AG04450 (cell line): ENCODE measurements at places on chromosomes 5 and 9. TPM values are rescaled to one million over a fixed set of nuclear protein-coding genes. Genes with fewer than 3 reads are reported as not detected.
A peak's percentile ranks its signal among the peaks of the same experiment; 100 is the strongest.

DNA sequence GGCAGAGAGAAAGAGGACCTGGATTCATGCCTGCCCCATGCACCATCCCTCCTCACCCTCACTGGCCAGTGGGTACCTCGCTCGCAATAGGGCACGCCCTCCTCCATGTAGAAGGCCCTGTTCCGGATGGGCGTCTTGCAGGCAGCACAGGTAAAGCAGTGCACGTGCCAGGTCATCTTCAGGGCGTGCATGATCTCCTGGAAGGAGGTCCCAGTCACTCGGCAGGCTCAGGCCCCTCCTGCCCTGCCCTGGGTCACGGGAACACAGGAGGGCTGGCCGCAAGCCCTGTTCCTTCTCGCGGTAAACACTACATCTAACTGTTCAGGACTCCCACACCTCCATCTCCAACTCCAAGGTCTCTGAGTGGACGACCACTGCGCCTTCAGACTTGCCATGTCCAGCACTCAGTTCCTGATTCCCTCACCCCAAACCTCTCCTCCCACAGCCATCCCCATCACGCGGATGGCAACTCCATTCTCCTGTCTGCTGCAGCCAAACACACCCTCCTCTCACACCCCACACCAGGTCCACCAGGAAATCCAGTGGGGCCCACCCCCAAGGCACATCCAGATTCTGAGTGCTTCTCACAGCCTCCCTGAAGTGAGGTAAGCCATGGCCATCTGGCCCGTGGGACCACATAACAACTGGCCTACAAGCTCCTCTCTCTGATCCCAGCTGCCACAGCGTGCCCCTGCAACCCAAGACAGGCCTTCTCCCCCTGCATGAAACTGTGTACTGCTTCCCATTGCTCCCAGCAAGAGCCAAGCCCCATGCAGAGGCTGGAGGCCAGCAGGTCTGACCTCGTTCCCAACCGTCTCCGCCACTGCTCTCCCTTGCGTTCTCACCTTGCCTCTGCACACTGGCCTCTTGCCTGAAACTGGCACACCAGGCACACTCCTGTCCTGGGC is 10.8 kb upstream of the DBN1 start:
- DNase-seq = no peak

DNA sequence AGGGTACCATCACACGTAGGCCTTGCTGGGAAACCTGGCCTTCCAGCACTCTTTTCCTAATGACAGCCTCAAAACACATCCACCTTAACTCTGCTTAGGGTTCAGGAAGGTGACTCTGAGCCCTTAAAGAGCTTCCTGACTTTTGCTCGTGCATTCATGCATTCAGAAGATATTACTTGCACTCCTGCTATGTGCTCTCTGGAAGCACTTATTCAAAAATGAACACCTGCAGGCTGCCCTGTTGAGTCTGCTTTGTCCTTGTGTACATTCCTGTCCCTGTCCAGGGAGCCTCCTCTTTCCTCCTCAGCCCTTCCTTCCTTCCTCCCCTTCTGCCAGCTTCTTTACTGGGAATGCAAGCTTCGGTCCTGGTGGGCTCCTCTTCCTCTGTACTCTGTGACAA is 61.5 kb downstream of the SPRY4 start:
- DNase-seq = no peak

DNA sequence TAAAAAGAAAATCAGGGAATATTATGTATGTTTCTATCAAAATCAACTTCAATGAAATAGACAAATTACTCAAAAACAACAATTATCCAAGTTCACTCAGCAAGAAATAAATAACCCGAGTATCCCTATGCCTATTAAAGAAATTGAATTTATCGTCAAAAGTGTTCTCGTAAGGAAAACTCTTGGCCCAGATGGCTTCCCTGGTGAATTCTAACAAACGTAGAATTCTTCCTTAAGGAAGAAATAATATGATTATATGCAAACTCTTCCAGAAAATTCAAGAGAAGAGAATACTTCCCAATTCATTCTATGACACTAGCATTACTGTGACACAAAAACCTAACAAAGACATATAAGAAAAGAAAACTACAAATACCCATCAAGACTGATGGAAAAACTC is 29.7 kb downstream of the FAM78A start:
- DNase-seq = no peak

GRCh38 chr5:156330141-156330870 is 3.3 kb downstream of the SGCD start:
- no peak for DNase-seq

- DNase-seq = no peak
These were observed 25.0 kb downstream of the SH3PXD2B start for GRCh38 chr5:172429201-172429940.

DNA sequence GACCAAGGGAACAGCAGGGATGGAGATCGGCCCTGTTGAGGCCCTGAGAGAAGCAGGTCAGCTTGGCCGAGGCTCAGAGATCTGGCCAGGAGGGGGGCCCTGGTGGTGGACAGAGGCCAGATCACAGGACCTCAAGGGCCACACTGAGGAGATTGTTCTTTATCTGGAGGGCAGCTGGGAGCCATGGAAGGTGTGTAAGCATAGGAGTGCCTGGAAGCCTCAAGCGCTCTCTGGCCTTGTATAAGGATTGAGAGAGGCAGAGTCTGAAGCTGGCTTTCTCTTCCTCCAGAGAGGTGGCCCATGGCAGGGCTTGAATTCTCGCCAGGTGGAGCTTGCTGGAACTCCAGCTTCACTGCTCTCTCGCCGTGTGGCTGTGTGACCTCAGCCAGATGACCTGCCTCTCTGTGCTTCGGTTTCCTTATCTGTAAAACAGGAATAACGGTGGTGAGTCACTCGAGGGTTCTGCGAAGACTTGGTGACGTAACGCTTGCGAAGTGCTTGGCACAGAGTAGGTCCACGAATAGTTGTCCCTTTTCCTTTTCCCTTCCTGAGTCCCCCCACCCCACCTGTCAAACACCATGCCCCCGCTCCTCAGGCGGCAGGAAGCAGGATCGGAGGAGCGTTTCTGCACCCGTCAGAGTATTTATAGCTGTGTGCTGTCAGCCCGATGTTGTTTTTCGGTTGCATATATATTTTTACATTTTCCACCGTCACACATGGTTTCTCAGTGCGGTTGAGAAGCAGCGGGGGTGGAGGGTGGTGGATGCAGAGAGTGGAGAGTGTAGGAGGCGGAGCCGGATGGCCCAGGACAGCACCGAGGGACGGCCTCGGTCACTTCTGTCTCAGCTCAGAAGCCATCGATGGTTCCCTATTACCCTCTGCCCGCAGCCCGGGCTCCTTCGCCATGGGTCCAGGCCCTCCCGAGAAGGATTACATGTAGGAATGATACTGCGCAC is 17.0 kb upstream of the CRB2 start:
- DNase-seq = no peak

DNA sequence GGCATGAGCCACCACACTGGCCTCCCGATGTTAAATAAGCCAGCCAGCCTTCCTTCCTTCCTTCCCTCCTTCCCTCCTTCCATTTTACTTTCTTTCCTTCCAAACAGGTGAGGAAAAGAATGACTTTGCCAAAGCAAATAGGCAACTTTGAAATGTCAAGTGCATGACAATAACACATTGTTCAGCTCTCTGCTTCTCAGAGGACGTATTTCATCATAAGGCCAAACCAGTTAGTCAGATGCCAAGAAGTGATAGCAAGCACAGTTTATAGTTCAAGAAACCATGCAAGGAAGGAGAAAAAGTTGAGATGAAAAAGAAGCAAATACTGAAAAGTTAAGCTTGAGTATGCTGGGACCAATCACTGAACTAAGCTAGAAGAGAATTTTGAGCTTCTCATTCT is 29.5 kb downstream of the POU4F3 start:
- DNase-seq = no peak

DNA sequence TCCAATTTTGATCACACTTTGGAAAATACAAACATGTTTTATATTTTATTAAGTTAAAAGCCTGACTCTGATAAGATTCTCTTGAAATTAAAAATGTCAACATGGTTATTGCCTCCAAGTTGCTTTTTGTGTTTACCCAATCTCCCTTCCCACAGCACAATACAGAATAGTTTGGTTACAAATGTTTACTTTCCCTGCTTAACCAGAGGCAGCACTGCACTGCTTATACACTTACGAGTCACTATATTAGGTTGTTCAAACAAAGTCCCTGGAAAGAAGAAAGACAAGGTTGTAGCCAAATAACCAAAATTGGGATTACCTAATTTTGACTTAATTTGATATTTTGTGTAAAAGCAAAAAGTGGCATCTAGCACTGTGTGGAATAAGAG is 25.9 kb downstream of the SRFBP1 start:
- peak; percentile 30 for DNase-seq

DNA sequence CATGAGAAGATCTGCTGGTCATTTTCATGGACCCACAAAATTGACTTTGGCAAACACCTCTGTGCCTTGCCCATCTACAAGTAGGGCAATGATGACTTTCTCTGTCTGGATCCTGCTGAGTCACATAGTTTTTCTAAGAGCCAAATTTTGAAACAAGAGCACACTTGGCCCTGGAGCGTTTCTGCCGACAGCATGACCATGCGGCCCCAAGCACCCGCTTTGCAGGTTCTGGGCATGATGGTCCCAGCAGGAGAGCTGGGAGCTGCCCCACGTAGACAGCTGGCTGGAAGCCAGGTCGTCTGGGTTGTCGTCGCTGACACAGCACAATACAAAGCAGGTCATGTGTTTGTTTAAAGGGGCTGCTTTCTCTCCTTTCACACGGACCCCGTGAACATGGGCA is 159.8 kb downstream of the SYK start:
- DNase-seq = no peak

DNA sequence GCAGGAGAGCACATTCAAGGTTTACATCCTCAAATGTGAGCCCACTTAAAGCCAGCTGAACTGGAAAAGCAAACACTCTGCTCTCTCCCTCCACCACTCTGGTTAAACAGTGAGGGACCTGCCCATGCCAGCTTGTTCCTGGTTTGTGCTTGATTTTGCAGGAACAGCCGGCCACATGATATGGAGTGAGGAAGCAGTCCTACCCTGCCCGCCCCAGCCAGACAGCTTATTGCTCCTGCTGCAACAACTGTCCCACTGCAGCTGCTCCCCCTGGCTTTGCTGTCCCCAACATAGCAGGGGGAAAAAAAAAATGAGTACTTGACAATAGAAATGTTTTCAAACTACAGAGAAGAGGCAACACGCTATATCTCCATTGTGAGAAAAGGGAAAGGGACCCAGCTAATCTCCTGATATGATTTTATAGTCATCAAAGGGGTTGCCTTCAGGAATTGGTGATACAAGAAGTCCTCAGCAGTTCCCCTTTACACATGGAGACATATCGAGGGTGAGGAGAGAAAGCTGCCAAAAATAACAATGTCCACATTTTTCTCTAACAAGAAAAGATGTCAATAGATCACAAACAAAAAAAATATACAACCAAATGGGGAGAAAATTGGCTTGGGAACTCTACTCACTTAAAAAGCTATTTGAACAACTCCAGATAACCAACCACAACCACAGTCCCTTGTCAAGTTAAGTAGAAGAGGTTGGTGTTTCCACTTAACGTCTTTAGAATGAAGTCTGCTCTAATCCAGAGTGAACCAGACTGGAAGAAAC is 4.6 kb downstream of the MYO10 start:
- no peak for DNase-seq

- DNase-seq = peak; percentile 59
These were observed 62.9 kb downstream of the OTULIN start for GRCh38 chr5:14727428-14727865.

DNA sequence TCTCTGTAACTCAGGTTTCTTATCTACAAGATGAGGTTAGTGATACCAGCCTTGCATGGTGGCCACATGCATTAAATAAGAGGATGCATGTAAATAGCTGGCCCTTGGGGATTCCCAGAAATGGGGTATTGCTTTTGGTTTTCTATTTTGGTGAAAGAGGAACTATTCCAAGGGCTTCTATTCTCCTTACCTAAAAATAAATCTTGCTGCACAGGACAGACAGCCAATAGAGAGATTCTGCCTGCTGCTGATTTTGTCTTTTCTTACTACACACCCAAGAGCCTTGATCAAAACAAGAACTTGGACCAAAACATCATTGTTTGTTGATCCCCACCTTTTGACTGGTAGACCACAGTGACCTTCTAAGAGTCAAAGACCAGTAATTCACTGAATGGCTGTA is 161.8 kb downstream of the PJA2 start:
- DNase-seq = no peak

DNA sequence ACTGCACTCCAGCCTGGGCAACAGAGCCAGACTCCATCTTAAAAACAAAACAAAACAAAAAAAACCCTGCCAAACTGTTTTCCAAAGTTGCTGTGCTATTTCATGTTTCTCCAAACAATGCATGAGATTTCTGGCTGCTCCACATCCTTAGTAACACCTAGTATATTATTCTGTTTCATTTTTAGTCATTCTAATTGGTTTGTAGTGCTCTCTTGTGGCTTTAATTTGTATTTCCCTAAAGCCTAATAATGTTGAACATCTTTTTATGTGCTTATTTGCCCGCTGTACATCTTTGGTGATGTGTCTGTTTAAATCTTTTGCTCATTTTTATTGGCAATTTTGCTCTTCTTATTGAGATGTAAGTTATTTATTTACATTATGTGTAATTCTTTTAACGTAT is 18.4 kb upstream of the TTC1 start:
- DNase-seq = no peak

DNA sequence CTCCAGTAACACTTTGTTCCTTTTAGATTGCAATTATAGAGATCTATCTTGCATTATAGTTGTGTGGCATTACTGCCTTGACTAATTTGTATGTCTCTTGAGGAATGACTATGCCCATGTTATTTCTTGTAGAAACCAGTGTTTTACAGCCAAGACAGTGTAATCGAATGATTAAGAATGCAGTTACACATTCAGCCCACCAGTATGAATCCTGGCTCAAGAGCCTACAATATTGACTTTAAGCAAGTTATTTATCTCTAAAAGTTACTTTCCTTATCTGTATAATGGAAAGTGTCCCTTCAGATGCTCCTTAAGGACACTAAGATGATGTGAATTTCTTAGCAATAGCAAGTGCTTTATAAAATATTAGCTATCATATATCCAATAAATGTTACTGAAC is 9.7 kb upstream of the SNX24 start:
- no peak for DNase-seq

GRCh38 chr9:6147846-6148245 is 67.8 kb upstream of the IL33 start:
- no peak for DNase-seq

DNA sequence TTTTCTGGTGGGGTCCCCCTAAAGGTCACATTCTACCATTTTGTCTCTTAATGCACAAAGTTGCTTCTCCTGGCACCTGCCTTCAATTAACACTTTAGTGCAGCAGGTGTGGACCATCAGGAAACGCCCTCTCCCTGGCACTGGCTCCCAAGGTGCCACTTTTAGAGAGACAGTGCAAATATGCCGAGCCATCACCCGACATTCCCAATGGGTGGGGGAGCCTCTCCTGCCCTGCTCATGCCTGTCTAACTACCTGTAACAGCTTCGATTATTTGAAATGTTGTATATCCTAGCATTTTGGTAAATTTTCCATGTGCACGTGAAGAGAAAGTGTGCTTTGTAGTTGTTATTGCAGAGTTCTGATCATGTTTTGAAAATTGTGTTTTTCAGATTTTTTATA is 13.2 kb upstream of the LRRC14B start:
- no peak for DNase-seq

- no peak for DNase-seq
These were observed 315.2 kb upstream of the ATP10B start for GRCh38 chr5:161167016-161167767.

COL15A1 gene
- 3.0 and 3.2 TPM in 2 replicates for polyA plus RNA-seq

SHISAL2B gene
- polyA plus RNA-seq = not detected in 2 replicates

WDR38 gene
- polyA plus RNA-seq = not detected in 2 replicates

ADCY2 gene
- not detected in 2 replicates for polyA plus RNA-seq

SH3RF2 gene
- 0.87 and 1.1 TPM in 2 replicates for polyA plus RNA-seq

IFNE gene
- 0.52 and 0.67 TPM in 2 replicates for polyA plus RNA-seq

MEIKIN gene
- not detected in 2 replicates for polyA plus RNA-seq

ANXA2R gene
- polyA plus RNA-seq = 3.7 and 4.9 TPM in 2 replicates
